Suprapubic skin (tissue), 4 donors: ENCODE measurements at places on chromosomes 3 and 15. TPM values are rescaled to one million over a fixed set of nuclear protein-coding genes. Genes with fewer than 3 reads are reported as not detected.

DNA sequence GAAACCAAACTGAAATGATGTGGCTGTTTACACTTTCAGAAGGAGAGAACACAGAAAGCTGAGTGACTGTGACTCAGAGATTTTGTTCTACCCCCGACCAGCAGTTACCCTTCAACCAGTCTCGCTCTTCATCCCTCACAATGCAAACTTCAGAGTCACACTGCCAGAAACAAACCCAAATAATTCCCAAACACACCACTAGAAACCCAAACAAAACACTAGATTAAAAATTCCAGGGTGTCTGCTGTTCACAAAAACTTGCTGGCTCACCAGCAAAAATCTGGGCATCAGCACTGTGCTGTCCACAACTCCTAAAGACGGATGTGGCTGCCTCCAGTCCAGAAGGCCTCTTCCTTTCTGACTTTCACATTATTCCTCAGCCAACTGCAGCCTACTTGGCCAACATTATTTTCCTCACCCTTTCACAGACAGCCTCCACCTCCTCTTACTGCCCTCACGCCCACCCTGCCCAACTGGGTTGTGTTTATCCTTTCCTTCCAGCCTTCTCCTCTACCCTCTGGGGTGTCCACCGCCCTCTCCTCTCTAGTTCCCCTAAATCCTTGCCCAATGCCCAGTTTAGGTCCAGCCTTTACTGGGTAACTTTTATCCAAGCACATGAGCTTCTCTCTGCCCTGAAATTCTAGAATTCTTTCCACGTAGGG is 71.4 kb downstream of the MECOM start:
- no peak for DNase-seq

DNA sequence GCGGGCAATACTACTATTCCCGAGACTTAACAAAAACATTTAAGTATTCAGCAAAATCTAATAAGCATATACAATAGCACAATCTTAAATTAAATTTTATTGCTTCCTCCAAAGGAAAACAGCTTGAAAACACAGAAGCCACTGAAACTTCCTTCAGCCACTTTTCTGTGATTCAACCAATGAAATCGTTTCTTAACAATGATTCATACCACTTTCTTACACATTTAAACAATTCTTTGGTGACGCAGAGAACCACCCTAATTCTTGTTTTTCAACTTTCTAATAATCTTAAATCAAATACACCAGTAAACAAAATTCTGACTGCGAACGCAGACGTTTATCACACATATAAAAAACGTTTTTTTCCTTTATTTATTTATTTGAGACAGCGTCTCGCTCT is 4.1 kb downstream of the TJP1 start:
- DNase-seq: no peak

GRCh38 chr3:172084871-172085556 is 45.6 kb downstream of the FNDC3B start:
- no peak for DNase-seq

DNA sequence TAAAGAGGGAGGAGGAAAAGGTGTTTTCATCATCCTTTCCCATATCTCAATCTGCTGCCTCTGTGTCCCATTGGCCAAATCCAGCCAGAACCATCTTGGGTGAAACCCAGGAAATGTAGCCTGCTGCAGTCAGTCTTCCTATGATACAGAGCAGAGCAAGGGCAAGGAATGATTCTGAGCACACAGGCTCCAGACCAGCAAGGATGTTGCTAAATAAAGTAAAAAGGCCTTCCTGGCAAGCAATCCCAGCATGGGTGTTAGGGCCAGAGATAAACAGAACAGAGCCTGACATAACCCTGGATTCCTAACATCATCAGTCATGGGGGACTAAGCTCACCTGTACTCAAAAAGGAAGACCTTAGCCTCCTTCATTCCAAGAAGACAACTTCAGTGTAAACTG is 90.7 kb upstream of the AGTR1 start:
- no peak for DNase-seq

The PAQR5 gene
- total RNA-seq: 9.9 TPM

DNA sequence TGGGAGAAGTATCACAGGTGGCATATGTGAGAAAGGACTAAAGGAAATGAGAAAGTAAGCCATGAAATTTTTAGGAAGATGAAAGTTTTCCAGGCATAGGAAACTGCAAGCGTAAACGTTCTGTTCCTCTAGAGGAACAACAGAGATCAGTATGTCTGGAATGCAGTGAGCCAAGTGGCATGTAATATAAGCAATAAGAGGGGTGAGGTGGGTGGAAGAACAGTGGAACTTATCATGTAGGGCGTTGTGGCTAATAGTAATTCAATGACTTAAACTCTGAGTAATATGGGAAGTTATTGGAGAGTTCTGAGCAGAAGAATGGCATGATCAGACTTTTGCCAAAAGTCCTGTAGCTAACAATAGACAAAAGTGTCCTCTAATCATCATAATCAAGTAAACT is 902.9 kb downstream of the EPHA3 start:
- DNase-seq: no peak

GRCh38 chr3:121619691-121620090 is 26.5 kb downstream of the FBXO40 start:
- DNase-seq: no peak

The C2CD4A gene
- total RNA-seq: not detected

The GOLGA8O gene
- total RNA-seq: not detected

DNA sequence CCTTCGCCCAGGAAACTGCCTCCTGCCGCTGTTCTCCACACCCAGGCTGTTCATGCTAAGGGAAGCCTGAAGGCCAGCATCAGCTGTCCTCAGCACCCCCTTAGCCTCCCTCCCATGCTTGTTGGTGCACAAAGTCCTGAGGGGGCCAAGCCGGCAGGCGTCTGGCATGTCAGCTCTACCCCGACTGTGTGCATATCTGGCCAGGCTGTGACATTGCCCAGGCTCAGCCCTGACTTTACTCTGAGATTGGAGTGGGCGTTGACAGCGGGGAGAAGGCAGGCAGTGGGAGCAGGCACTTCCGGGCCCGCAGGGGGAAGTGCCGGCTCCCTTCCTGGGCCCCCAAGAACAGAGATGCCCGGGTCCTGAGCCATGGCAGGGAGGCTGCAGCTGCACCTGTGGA is 492.2 kb downstream of the AGBL1 start:
- no peak for DNase-seq

- DNase-seq: no peak
Observed at GRCh38 chr15:58528188-58528870, 96.5 kb downstream of the LIPC start.

DNA sequence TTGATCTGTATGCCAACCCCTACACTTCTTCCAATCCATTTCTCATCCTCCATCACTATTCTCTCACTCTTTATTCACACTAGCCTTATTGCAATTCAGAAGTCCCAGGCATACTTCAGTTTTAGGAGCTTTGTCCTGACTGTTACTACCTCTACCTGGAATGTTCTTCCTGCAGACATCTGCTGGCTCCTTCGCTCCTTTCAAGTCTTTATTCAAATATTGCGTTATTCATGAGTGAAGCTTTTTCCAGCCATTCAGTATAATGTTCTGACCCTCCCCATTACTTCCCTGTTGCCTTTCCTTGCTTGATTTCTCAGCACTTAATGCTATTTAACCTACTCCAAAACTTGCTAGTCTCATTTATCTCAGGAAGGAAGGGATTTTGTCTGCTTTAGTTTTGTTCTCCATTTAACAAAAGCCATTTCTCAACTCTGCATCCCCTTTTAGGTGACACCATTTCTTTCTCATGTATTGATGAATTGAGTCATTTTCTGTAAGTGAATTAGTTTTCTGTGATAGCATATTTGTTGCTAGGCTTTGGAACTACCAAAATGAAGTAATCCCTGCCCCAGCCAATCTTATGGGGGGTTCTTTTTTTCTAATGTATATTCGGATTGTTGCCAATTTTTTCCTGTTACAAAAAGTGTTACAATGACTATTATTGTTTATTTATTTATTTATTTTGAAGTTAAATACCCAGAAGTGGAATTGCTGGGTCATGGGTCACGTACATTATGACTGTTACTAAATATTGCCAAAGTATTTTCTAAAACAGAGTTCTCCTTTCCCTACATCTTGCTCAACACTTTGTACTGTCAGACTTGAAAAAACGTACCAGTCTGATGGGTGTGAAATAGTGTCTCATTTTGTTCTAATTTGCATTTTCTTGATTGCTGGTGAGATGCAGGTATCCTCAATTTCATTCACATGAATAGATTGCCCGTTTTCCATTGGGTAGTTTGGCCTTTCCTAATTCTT is 9.4 kb downstream of the ATP11B start:
- DNase-seq: no peak

DNA sequence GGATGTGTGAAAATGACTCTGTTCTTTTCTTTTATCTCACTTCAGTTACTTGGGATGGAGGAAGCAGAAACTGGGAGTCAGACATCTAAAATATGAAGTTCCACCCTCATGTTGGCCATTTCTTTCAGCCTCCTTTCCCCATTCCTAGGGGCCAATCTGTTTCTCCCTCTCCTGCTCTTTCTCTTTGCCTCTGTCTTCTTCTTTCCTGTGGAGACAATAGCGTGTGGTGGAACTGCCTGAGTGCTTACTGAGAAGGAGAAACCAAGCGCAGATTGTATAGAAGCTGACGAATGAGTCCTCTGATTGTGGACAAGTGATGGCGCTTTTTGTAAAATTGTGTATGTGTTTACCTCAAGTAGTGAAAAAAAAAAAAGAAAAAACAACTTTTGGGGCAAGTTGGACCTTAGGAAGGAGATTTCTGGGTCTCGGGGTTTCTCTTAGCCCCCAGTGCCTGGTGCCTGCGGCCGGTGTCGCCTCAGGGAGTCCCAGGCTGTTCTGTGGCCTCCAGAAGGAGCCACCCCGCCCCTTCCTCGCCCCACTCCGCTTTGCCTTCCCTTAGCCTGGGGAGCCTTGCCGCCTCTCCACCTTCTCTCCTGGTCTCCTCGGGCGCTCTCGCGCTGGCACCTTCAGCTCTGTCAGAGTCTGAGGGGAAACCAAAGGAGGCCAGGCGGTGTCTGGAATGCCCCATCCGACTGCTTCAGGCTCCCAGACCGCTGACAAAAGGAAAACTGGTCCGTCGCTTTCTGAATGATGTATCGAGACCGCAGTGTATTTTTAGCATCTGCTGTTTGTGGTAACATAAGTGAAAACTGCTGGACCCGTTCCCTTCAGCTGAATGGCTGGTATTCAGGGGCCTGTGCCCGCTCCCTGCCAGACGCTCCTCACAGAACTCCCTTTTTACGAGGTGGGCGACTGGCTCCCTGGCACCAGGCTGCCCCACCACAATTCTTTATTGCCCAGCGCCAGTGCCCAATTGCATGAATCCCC is 30.1 kb downstream of the SCG5 start:
- DNase-seq: no peak

- no peak for DNase-seq
Observed at GRCh38 chr3:97530691-97531090, 233.9 kb upstream of the ARL6 start.

- no peak for DNase-seq
Observed at GRCh38 chr3:112030901-112031300, 3.6 kb upstream of the TMPRSS7 start.

DNA sequence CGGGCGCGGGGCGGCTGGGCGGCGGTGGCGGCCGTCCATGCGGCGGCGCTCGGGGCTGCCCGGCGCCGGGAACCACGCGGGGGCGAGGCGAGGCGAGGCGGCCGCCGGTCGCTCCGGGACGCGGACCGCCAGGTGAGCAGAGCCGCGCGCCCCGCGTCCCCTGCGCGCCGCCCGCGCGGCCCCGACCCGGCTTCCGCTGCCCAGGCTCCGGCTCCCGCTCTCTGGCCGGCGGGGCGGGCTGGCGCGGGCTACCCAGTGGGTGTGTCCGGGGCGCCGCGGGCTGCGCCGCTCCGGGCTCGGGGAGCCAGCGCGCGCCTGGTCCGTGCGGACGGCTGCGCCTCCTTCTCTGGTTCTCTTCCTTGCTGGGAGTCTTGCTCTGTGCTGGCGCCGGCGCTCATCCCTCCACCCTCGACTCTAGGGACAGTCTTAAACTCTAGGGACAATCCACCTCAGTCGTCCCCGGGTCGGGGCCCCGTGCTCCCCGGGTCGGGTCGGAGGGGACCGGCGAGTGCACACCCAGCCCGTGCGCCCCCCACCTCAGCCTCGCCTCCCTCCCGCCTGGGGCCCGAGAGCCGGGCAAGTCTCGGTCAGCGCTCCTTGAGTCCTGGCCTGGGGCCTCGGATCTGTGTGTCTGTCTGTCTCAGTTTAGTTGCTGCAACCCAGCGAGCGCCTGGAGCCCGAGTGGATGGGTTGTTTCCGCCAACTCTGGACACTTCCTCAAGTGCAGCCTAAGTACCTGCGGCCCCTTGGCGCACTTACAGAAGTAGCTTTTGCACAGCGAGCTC is 488 bp downstream of the THSD4 start:
- no peak for DNase-seq

- DNase-seq: no peak
Observed at GRCh38 chr15:92492551-92493115, 99.0 kb downstream of the ST8SIA2 start.

- DNase-seq: no peak
Observed at GRCh38 chr3:154022606-154023005, 98.6 kb upstream of the ARHGEF26 start.

- DNase-seq: no peak
Observed at GRCh38 chr3:134621854-134622253, 29.0 kb downstream of the KY start.

GRCh38 chr3:53570709-53571108 is 76.3 kb downstream of the CACNA1D start:
- no peak for DNase-seq

The GP9 gene
- total RNA-seq: not detected

GRCh38 chr3:38986901-38987300 is 64.8 kb downstream of the SCN11A start:
- no peak for DNase-seq

- no peak for DNase-seq
Observed at GRCh38 chr15:96261575-96262034, 68.9 kb upstream of the NR2F2 start.

DNA sequence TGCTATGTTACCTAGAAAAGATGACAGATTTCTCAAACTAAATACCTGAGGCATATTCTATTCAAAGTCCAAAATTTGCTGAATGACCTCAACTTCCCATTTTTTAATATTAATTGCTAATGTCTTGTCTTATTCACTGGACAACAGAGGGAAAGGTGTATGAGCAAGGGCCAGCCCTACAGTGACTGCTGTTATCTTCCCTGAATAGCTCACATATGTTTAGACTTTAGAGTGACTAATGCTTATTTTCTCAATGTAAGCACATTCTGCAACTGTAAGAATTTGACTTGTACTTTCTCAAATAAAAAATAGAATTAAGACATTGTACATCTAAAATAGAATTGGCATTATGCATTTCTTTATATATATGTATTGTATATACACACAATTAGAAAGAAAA is 26.5 kb upstream of the AADACL2 start:
- no peak for DNase-seq

- no peak for DNase-seq
Observed at GRCh38 chr3:144324076-144324475, 352.5 kb downstream of the DIPK2A start.

DNA sequence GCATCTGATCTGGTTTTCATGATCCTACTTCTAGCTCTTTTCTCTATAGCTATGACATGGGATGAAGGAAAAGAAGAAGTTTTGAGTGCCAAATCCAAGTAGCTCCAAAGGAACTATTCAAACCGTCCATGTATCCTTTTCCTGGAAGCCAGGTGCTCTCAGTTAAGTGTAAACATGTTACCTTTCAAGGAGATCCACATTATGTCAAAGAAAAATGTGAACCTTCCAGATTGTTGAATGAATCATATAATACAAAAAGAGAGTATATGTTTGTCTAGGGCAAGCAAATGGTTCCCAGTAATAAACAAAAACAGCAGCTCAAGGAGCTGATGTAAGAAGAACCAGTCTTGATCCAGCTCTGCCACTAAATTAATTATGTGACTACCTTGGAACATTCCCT is 534.9 kb downstream of the MAGI1 start:
- no peak for DNase-seq
